Epithelial cell of proximal tubule (primary cell): ENCODE measurements at places on chromosomes 3 and 15.

- no peak for DNase-seq
Measured at GRCh38 chr15:92510163-92510882, 116.6 kb downstream of the ST8SIA2 start.

GRCh38 chr3:41301548-41301947, 102.2 kb downstream of the CTNNB1 start:
- DNase-seq: no peak

GRCh38 chr15:65392368-65392767, 14.6 kb upstream of the IGDCC3 start:
- DNase-seq: no peak

GRCh38 chr15:82828075-82828474, 18.6 kb downstream of the WHAMM start:
- DNase-seq: peak; percentile 96

DNA sequence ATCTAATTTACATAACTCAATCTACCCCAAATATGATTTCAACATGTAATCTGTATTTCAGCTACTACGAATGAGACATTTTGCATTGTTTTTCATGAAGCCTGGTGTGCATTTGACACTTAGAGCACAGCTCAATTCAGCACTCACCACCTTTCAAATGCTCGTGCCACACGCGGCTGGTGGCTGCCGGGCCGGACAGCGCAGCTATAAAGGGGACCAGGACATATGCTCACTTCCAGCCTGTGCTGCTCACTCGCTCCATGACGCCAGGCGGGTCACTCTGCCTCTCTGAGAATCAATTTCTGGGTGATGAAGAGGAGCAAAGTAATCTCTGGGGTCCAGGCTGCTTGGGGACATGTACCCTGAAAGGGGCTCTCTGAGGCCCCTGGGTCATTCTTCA, 93.1 kb downstream of the WNT7A start:
- DNase-seq: no peak

- DNase-seq: no peak
Measured at GRCh38 chr15:100235030-100235617, 106.7 kb downstream of the ADAMTS17 start.

DNA sequence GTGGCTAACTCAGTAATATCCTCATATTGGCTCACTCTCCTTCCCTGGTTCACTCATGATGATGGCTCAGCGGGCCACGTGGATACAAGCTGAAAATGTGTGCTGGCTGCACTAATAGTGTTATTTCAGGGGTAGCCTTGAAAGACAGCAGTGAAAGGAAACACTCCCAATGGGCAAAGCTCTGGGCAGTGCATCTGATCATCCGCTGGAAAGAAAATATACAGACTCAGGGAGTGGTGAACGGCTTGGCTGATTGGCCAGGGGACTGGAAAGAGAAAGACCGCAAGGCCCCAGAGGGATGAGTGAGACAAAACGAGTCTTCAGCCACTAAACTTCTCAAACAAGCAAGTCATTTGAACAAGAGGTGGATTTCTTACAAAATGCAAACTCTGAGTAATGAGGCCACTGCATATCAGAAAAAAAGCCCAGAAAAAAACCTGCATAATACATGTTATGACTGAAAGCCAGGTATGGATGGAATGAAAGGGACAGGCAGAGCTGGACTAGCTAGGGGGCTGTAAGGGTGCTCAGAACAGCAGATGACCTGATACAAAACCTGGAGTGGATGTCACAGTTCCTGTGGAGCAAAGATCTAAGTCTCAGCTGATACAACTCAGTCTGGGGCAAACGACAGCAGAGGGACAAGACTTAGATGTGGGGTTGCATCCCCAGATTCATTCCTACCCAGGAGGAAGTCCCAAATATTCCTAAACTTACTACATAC, 33.3 kb downstream of the CMTM6 start:
- DNase-seq: no peak

- DNase-seq: peak; percentile 19
Measured at GRCh38 chr3:2655229-2655701, 454.9 kb downstream of the IL5RA start.

DNA sequence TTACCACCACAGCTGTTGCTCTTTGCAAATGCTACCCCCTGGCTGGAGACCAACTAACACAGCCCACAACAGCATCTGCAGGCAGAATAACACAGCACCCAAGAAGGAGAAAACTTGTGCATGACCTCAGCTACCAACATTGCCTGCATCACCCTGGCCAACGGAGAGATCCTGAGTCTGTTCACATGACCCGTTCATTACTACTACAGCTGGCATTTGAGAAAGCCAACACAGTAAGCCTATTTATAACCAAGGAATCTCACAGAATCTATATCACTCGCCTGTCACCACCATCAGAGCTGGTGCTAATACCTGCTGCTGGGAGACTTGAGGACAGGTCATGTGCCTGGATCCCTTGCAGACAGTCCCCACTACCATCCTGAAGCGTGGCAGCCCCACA, 215.2 kb downstream of the POLQ start:
- no peak for DNase-seq
